Stimulated activated CD8-positive, alpha-beta memory T cell treated with anti-CD3 and anti-CD28 coated beads, Interleukin-2, amount 100 ng/mL, for 1 hour (primary cell): ENCODE measurements at places on chromosomes 5 and 9.

DNA sequence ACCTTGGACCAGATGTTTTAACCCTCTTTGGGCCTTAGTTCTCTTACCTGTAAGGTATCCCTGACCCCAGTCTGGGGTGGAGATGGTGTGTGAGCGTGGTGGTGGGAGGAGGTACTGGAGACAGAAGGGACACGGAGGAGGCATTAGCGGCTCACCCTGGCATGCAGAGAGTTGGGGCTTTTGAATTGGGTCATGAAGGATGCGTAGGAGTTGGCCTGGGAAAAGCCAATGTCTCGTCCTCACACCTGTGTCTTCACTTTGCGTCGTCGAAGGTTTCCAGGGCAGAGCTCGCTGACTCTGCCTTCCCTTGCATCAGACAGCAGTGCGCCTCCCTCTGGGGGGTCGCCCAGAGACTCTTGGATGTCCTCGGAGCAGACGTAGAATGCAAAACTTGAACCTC, 11.2 kb downstream of the RXRA start:
- DNase-seq, result no peak

DNA sequence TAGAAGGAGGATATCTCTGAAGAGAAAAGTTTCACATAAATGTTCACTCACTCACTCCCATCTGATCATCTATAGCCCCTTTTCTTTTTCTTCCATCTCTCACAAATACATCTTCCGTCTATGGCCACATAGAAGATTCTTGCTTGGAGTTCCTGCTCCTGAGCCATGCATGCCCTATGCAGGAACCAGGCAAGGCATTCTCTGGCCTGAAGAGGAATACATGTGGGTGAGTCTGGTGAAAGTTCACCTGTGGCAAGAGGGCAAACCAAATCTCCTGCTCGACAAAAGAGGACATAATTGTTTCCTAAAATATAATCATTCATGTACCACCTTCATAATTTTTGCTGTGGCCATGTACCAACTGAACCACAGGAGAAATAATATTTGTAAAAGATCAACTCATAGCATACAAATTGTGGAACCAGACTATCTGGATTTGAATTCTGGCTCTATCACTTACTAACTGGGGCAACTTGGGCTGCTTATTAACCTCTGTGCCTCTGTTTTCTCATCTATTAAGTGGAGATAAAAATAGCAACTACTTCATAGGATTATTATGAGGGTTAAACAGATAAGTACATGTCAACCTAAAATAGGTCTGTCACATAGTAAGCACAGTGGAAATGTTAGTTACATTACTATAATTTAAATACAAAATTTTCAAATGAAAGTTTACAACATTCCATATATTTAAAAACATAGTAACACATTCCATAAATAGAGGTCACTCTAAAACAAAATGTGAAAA, 121.2 kb upstream of the NFIB start:
- DNase-seq, result no peak

GRCh38 chr9:77163884-77164283, 13.4 kb upstream of the VPS13A start:
- no peak for DNase-seq

DNA sequence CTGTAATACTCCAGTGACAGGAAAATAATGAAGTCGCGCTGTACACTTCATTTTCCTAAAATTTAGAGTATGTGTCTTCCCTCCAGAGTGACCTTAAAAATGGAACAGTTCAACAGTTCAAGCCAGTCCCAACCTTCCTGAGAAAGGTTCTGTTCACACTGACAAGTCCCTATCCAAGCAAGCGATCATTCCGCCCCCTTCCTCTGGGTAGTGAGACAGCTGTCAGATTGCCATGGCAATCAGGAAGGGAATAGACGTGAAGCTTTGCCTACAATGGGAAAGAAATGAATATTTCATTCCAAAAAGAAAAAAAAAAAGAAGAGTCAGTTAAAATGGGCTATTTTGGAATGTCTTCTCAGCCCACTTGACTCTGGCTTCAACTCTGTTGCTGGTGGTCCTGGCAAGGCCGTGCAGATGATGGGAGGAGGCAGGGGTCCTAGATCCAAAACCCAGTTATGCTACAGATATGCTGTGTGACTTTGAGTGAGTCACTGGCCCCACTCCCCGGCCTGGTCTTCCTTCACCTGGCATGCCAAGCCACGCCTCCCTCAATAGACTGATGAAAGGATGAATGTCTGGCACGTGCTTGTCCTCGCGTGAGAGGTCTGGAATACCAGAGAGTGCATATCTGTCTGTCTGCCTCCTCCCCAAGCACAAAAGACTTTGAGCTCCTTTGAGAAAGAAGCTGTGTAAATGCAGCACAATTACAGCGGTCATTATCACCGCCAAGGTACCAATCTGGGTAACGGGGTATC, 165.8 kb upstream of the WWC1 start:
- no peak for DNase-seq

DNA sequence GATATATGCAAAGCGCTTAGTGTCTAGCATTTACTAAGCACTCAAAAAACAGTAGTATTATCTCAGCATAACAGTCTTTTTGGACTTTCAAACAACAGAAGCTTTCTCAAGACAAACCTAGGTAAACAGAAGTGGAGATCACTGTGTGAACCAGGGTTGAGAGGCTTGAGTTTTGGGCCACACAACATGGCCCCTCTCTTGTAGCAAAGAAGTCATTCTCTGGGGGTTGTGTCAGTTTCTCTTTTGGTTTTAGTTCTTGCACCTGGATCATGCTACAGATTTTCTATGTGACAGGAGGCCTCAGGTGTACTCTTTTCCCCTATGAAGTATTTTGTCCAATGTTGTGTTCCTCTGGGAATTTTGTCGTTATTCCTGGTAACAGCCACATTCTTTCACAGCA, 30.0 kb downstream of the INSYN2B start:
- no peak for DNase-seq

DNA sequence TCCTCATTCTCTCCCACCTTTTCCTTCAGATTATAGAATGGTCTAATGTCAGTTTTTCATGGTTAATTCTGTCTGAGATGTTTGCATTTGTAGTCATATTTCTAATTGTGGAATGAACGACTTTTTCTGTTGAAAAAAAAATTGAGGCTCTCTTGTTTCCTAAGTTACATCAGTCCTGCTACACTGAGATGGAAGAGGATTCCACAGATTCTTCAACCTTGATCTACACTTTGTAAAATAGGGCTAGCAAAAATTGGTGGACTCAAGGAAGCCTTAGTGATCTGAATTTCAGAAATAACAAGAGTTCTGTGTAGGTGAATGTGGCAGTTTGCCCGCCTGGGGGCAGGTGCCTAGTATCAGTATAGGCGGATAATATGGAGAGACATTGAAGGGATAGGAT, 51.9 kb downstream of the ERBIN start:
- no peak for DNase-seq

DNA sequence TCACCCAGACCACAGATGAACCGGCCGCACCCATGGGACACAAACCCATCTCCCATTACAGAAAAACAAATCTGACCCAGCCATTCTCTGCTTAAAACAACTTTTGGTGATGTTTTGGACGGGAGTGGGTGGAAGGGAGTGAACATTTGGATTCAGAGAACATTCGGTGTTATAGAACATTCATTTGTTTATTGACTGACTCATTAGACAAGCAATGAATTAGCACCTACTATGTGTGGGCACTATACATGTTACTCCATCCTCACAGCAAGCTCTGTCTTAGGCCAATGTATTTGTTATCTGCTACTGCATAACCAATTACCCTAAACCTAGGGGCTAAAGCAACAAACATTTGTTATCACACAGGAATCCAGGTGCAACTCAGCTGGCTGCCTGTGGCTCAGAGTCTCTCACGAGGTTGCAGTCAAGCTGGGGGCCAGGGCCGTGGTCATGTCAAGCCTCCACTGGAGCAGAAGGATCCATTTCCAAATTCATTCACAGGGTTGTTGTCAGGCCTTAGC, 5.1 kb upstream of the ERGIC1 start:
- no peak for DNase-seq

DNA sequence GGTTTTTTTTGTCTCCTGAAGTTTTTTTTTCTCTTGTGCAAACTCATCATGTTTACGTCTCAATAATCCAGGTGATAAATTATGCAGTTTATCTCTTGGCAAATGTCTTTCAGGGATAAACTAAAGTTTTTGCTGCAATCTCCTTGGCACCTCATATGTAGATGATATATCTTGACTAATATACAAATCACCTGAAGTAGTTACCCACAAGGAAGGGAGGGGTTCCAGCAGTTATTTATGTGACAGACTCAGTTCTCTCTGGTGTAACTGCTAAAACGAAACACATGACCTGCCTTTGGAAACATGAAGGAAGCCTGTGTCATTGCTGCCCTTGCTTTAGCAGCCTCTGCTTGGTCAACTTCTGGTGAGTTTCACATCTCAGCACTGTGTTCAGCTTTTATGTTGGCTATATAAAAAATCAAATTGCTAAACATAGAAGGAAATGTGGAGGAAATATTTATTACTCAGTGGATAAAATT, 39.3 kb upstream of the KIAA1958 start:
- no peak for DNase-seq

GRCh38 chr9:89863837-89864236, 259.0 kb downstream of the GADD45G start:
- no peak for DNase-seq

GRCh38 chr5:133432956-133433532, 179.3 kb downstream of the FSTL4 start:
- no peak for DNase-seq

DNA sequence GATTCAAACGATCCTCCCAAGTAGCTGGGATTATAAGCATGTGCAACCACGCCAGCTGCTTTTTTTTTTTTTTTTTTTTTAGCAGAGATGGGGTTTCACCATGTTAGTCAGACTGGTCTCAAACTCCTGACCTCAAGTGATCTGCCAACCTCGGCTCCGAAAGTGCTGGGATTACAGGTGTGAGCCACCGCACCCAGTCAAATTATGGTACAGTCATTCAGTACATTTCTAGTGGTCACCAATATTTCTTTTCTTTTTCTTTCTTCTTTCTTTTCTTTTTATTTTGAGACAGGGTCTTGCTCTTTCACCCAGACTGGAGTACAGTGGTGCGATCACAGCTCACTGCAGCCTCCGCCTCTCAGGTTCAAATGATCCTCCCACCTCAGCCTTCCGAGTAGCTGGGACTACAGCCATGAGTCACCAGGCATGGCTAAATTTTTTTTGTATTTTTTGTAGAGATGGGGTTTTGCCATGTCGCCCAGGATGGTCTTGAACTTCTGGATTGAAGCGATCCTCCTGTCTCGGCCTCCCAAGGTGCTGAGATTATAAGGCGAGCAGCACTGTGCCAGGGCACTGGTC, 25.4 kb upstream of the DCP2 start:
- DNase-seq, result no peak

- DNase-seq, result no peak
Observed at GRCh38 chr5:57693488-57694305, 211.1 kb upstream of the ACTBL2 start.

GRCh38 chr5:140673187-140673976, at the start of gene DND1:
Gene DND1, minus strand, starts transcription at chr5:140673576. Its CDS starts 34 bp downstream, at chr5:140673542.
- DNase-seq, result no peak

DNA sequence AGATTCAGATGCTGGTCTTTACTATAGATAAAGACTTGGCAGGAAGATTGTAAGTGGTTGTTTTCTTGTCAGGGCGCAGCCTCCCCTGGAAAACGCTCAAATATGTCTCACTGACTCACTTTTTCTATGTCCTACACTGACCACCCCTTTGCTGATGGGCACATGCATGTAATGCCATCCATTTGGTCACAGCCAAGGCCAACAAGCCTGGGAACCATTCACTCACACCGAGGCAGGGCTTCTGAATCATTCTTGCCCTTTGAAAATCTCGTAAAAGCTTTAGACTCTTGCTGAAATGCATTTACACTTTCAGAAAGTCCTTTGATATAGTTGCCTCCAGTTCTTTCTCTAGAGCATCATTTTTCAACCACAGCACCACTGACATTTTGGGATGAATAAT, 249.4 kb downstream of the ACTL7B start:
- DNase-seq, result no peak

DNA sequence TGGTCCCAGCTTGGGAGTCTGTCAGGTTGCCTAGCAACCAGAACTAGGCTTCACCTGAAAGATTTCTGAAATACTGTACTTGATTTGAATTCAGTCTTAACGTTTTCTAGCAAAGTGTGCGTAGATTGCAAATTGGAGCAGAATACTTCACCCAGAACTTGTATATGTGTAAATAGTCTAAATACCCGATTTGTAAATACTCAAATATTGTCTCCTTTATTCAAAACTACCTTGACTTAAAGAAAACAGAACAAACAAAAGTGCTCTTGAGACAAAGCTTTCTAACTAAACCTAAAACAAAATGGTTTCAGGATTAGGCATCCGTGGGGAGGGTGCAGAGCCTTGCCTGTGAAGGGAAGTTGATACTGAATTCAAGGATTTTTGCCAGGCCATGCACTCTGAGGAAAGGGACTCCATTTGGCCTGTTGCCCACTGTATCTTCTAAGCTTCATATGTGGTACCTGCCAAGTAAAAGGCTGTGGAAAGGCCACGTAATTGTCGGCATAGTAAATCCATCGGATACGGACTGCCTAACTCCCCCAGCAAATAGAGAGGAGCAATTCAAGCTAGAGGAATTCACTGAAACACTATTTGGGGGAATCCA, 744 bp upstream of the HMGCS1 start:
- DNase-seq, result no peak

GRCh38 chr5:154220625-154221024, 30.1 kb downstream of the GALNT10 start:
- no peak for DNase-seq

DNA sequence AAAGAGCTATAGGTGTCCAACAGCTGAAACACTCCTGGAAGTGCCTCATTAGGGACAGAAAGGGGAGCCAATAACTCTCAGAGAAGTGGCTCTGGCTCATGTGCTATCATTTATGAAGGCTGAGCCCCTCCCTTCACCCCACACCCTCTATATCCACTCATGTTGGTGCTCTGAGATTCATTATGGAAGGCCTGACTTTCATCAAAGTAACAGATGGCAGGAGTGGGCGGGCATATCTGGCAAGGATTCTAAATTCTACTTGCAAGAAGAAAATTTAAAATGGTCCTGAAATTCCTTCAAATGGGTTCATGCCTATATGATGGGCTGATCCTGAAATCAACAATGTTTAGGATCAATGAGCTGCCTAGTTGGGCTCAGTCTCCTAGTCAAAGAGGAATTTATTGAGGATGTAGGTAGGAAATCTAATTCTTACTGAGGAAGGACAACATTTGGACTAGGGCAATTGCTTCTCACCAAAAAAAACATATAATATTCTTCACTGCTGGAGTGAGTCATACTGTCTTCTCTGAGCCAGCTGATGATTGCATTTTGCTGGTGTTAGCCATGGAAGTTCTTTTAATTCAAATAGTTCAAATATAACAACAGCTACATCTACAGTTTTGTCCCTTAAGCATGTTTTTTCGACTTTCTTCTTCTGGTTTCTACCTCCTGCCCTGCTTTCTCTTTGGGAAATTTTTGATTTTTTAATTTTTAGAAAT, 23.5 kb downstream of the NMRK1 start:
- no peak for DNase-seq

DNA sequence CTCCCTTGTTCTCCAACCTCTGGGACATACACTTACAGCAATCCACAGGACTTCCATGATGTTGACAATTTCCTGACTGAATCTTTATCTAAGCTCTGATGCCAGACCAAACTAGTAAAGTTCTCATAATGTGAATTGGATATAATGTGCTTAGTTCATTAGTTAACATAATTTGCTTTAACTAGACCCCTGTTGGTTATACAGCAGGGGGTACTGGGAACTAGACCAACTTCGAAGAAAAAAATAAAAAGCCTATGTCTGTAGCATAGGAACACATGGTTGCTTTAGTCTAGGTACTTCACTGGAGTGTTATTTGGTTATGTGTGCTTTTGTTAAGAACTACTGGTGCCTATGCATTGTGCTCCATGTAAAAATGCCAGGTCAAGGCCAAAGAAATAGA, 173.8 kb downstream of the ADAMTS6 start:
- DNase-seq, result no peak
